GM04504 (cell line): ENCODE measurements at places on chromosomes 7 and 10.

- DNase-seq: no peak
Measured at GRCh38 chr7:37285706-37286453, 162.8 kb downstream of the ELMO1 start.

DNA sequence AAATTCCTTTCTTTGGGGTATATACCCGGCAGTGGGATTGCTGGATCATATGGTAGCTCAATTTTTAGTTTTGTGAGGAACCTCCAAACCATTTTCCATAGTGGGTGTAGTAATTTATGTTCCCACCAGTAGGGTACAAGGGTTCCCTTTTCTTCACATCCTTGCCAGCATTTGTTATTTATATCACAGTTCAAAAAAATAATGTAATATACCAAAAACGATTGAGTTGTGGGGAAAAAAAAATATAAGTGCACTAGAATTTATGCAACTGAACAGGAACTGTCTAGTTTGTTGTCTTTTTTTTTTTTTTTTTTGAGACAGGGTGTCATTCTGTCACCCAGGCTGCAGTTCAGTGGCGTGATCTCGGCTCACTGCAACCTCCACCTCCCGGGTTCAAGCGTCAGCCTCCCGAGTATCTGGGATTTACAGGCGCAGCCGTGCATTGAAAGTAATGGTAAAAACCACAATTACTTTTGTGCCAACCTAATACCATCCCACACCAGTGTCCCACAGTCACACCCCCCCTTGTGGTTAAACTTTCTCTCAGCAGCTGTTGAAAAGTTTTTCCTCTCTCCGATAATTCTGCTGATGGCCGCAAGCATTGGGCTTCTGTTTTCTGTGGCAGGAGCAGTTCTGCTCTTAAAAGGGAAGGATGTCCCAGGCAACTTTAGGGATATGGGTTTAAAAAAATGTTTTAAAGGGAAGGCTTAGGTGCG, 6.8 kb upstream of the LAT2 start:
- no peak for DNase-seq

GRCh38 chr7:134730411-134730829, 49.0 kb upstream of the CALD1 start:
- peak; percentile 48 for DNase-seq

GRCh38 chr7:101518336-101518735, 110.8 kb downstream of the MYL10 start:
- peak; percentile 55 for DNase-seq

DNA sequence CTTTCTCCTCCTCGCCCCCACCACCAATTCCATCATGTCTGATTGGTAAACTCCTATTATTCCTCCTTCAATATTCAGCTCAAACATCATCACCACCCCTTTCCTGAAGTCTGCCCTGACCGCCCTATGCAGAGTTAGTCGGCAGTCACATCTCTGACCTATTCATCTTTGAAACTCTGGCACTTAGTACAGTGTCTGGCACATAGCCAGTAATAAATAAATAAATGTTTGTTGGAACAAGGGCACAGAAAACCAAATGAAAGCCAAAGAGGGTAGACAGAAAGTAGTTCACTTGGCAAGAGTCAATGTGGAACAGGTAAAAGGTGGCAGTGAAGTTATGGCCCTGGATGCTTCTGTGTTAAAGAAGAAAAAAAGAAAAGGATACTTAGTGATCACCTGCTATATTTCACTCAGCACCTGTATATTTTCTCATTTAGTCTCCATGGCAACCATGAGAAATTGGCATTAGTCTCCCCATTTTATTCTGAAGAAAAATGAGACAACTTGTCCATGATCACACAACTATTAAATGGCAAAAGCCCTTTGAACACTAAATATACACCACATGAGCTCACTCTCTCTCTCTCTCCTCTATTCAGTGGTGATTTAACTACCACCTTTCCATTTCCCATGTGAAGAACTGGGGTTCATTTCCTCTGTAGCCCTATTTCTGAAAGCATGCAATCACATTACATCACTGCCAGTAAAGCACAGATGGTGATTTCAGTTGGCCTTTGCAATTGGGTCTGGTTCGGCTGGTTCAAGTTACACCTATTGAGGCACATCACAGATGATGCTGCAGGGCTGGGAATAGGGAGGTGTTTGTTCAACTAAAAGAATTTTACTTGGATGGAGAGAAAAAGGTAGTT, 25.3 kb downstream of the CHCHD3 start:
- DNase-seq: no peak

DNA sequence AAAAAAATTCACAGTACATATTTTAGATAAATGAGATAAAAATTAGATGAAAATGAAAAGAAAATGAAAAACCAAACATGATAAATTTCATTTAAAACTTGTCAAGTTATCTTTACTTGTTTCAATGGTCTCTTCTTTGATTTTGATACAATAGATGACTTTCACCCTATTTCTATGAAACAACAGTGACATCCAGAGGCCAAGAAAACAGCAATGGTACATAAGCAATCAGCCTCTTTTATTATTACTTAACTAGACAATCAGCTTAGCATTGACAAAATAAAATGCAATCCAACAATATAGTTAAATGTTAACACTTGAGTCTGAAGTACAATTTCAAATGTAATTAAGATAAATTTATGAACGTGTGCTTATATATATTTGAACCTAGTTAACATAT, 74.8 kb upstream of the GPR37 start:
- DNase-seq: no peak

DNA sequence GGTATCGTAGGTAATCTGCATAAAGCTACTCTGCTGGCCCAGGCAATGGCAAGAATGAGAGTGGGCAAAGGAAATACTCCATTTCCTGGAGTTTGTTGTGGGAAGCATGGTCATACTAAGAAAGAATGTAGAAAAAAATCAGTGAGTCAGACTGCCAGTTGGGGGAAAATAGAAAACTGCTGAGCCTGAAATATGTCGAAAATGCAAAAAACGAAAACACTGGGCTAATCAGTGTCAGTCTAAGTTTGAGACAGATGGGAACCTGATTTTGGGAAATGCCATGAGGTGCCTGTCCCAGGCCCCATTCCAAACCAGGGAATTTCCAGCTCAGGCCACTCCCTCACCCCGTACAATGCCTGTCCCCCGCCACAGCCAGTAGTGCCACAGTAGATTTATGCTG, 150.0 kb downstream of the ZNF33B start:
- peak; percentile 28 for DNase-seq

DNA sequence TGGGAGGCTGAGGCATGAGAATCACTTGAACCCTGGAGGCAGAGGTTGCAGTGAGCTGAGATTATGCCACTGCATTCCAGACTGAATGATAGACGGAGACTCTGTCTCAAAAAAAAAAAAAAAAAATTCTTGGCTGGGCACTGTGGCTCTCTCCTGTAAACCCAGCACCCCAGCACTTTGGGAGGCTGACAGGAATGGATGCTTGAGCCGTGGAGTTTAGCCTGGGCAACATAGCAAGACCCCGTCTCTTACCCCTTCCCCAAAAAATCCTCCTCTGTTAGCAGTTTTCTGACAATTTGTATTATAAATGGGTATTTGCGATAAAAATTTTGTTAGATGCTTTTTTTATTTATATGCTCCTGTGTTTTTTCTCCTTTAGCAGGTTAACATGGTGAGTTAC, 11.0 kb downstream of the SAMD8 start:
- DNase-seq: no peak

DNA sequence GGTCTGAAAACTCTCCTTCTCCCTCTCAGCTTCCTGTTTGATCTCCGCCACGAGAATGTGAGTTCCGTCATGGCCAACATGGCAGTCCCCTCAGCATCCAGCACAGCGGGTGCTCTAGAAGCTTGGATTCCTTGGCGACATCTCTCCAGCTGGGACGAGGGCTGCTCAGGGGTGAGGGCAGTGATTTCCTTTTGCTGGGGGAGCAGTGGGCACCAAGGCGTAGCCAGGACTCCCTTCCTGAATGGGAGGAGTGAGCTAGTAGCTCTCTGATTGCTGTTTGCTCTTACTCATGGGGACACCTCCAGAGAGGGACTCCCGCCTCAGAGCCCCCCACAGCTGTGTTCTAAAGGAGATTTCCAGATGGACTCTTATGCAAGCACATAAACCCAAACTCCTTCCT, 28.8 kb upstream of the CTBP2 start:
- no peak for DNase-seq

GRCh38 chr7:100884736-100885439, 4.6 kb downstream of the UFSP1 start:
- no peak for DNase-seq

DNA sequence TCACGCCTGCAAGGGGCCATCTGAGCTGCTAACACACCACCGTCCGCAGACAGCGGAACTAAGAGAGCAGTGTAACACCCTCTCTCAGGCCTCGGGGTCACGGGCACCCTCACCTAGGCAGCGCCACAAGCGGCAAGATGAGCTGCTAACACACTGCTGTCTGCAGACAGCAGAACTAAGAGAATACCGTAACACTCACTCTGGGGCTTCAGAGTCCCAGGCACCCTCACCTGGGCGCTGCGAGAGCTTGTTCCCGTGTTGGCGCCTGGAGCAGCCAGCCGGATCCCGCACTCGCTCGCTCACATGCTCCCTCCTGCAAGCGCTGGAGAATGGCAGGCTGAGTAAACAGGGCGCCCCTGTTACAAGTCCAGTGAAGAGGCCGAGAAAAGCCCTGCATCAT, 160.2 kb downstream of the SRPK2 start:
- DNase-seq: no peak

DNA sequence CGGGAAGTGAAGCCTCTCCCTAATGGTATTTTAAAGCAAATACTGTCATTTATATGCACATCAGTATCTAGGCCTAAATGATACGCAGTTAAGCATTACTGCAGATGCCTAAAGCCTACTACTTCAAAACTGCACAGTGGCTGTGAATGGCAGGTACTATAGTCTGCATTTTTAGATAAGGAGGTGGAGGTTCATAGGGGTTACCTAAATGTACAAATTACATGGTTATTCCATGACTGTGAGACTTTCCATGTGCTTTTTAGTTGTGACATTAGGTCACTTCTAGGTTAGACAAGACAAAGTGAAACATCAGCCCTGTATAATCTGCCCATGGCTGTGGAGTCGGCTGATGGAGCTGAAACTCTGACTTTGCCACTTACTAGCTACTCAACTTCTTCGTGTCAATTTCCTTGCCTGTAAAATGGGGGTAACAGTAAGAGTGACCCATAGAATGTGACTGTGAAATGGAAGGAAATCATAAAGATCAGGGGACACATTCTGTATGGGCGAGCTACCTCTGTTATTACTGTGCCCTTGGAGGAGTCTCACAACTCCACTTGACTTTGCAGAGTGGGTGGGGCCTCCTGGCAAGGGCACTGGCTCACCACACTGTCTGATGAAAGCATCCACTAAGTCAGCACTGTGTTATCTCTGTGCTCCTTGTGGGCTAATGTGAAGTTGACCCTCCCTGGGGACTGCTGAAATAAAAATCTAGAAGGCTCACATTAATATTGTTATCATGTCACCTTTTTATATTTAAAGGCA, 239.4 kb downstream of the TNS3 start:
- DNase-seq: no peak

- no peak for DNase-seq
Measured at GRCh38 chr7:36880108-36880507, 155.8 kb upstream of the AOAH start.

DNA sequence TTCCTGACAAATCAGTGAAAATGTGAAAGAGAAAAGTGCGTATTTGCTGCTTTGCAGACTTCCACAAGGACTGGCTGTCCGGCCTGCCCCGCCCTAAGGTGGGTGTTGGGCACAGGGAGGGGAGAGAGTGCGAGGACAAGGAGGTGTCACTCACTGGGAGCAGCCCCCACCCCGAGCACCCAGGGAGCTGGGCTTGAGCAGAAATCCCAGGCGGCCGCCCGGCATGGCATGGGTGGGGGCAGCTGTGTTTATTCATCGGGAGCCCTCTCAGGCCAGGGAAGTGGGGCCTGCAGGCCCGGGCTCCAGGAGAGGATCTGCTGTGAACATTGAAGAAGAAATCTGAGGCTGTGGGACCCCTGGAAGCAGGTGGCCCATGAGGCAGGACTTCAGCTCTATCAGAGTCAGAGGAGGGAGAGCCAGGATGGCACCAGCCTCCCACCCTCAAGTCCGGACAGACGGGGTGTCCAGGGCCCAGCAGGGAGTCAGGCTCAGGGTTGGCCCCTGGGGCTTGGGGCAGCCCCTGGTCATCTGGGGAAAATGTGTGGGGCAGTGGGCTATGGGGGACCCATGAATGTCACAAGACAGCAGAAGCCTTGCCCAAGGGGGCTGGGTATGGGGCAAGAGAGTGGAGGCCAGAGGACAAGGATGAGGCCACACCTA, 164.4 kb upstream of the PPP2R2D start:
- no peak for DNase-seq

- DNase-seq: no peak
Measured at GRCh38 chr10:7101451-7101850, 309.4 kb downstream of the SFMBT2 start.

GRCh38 chr7:28999895-29000716, 42.0 kb upstream of the TRIL start:
- DNase-seq: no peak

GRCh38 chr10:69568472-69569395, 4.5 kb downstream of the NEUROG3 start:
- no peak for DNase-seq

- no peak for DNase-seq
Measured at GRCh38 chr10:23439452-23439960, 631 bp downstream of the OTUD1 start.

DNA sequence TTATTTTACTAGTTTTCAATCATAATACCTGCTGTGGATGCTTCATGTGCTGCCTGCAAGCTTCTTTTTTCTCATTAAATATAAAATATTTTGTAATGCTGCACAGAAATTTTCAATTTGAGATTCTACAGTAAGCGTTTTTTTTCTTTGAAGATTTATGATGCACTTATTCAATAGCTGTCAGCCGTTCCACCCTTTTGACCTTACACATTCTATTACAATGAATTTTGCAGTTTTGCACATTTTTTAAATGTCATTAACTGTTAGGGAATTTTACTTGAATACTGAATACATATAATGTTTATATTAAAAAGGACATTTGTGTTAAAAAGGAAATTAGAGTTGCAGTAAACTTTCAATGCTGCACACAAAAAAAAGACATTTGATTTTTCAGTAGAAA, 103.0 kb downstream of the PTEN start:
- no peak for DNase-seq

GRCh38 chr10:107859065-107859464, 694.6 kb upstream of the SORCS1 start:
- no peak for DNase-seq

DNA sequence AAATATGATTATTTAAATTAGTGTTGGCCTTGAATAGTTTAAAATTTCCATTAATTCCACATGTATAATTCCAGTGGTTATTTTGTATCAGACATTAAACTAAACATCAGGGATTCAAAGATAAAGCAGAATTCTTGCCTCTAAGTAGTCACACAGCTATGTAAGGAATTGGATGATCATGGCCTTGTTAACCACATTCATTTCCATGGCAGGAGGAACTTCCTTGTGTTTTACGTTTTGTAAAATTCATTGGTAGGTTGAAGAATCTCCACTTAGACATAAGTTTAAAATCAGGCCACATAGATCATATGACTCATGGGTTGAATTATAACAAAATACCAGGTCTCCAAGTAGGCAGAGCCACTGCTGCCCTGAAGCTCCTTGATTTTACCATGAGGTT, 289.7 kb downstream of the PLXDC2 start:
- DNase-seq: no peak

- DNase-seq: no peak
Measured at GRCh38 chr7:136637813-136638212, 230.6 kb upstream of the CHRM2 start.
